ENCODE measurements at places on chromosomes 7 and 10.

GRCh38 chr10:128861018-128861901 lies 605.8 kb upstream of the MGMT start:
- DNase-seq: no peak

- no peak for DNase-seq
These were observed 27.0 kb downstream of the LMOD2 start for GRCh38 chr7:123682690-123683089.

- peak; percentile 29 for DNase-seq
These were observed 49.1 kb upstream of the CDC14C start for GRCh38 chr7:48875045-48875916.

DNA sequence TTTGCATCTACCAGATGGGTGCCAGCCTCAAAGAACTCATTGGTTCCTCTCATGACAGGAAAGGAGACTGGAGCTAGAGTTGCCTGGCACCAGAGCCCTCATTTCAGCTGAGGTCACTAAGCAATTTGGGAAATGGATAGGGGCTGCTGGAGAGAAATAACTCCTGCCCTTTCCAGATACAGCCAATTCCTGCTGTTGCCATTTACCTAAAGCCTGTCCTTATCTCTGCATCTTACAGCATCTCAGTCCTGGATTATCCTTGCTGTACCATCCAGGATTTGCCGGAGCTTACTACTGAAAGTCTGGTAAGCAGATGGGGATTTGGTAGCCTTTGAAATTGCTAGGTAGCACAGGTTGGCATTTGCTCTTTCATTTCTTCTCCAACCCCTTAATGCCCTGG lies 31.9 kb upstream of the SMKR1 start:
- no peak for DNase-seq

DNA sequence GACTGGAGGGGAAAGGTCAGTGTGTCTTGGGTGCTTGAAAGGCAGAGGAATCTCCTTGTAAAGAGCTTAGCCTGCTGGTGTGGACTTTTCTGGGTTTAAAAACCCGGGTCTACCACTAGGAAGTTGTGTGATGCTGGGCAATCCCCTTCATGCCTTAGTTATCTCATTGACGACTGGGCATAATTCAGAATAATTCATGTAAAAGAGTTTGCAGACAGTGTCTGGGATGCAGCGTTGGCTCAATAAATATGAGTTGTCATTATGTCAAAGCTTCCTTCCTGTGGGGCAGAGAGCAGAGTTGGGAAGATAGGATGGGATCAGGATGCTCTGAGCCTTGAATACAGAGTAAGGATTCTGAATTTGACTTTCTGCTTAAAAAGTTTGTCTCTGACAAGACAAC lies 196.4 kb downstream of the ADRA2A start:
- no peak for DNase-seq

GRCh38 chr7:20216406-20217036 lies 663 bp downstream of the MACC1 start:
- no peak for DNase-seq

- no peak for DNase-seq
These were observed 23.8 kb upstream of the AHR start for GRCh38 chr7:17274551-17275245.

DNA sequence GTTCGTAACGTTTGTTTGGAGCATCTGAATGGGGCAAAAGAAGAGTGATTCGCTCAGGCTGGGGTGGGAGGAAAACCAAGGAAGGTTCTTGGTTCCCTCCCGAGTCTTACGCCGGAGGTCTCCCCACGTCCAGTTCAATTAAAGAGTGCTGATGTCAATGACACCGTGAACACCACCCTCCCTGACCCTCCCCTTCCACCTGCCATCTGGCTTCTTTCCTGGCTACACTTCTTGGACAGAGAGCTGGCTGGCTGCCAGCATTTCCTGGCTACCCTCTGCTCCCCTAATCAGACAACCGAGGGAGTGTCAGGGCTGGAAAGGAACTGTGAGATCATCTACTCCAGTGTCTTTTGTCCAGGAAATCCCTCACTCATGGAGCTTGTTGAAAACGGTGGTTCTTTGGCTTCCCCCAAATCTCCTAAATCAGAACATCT lies 24.1 kb upstream of the FFAR4 start:
- DNase-seq: no peak

GRCh38 chr10:77877441-77878344 lies 48.9 kb downstream of the DLG5 start:
- no peak for DNase-seq

- DNase-seq: no peak
These were observed 10.5 kb upstream of the COMMD3 start for GRCh38 chr10:22305721-22306120.

GRCh38 chr7:116986611-116987565 lies 33.6 kb downstream of the ST7 start:
- no peak for DNase-seq

DNA sequence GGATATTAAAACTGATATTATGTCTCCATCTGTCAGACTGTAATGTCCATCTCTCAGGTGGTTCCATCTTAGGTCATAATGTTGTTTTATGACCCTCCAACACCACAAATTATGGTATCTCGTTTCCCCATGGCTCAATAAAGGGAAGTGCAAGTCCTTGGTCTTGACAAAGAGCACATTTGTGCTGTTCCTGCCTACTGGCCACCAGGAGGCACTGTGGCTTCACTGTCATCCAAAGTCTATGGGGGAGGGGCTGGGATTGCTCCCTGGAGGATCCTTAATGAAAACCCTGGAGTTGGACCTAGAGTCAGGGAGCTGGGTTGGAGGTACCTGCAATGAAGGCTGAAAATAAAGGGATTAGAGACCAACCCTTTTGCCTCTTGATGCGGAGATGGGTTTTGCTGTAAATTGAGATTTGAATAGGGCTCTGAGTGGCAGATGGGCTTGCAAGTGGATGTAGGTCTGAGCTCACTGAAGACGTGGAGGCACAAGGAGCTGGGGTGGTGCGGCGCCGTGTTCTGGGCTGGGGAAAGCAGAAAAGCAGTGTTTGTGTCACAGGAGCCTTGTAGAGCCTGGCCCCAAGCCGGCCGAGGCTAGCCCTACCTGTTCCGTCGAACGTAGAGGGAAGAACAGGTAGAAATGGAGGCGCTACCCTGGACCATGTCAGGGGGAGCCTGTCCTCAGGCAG lies 180.5 kb upstream of the PRSS58 start:
- DNase-seq: no peak

DNA sequence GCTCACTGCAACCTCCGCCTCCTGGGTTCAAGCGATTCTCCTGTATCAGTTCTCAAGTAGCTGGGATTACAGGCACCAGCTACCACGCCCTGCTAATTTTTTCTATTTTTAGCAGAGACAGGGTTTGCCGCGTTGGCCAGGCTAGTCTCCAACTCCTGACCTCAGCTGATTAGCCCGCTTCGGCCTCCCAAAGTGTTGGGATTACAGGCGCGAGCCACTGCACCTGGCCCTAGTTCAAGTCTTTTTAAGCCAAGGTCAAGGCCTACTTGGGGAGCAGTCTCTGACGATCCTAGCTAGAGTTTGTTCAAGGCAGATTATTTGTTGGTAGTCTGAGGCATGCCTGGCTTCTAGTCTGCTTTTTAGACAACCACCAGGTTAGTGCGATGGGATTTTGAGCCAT lies 709.5 kb upstream of the COBL start:
- no peak for DNase-seq

GRCh38 chr7:87075671-87076404 lies 16.4 kb upstream of the ELAPOR2 start:
- no peak for DNase-seq

DNA sequence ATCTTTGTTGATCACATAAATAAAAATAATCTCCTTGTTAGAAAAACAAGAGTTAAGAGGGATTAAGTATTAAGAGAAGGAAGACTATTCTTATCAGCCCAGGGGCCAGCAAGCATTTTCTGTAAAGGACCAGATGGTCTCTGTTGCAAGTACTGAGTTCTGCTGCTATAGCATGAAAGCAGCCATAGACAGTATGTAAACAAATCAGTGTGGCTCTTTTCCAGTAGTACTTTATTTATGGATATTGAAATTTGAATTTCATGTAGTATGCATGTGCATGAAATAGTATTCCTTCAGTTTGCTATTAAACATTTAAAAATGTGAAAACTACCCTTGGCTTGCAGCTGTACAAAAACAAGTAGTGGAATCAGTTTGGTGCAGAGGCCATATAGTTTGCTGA lies 81.7 kb downstream of the STK31 start:
- no peak for DNase-seq

GRCh38 chr7:152683297-152683696 lies 7.4 kb upstream of the XRCC2 start:
- DNase-seq: no peak

- no peak for DNase-seq
These were observed 8.1 kb downstream of the SGMS1 start for GRCh38 chr10:50615658-50616057.

- peak; percentile 86 for DNase-seq
These were observed 1.7 kb upstream of the CXCL12 start for GRCh38 chr10:44386546-44387052.

DNA sequence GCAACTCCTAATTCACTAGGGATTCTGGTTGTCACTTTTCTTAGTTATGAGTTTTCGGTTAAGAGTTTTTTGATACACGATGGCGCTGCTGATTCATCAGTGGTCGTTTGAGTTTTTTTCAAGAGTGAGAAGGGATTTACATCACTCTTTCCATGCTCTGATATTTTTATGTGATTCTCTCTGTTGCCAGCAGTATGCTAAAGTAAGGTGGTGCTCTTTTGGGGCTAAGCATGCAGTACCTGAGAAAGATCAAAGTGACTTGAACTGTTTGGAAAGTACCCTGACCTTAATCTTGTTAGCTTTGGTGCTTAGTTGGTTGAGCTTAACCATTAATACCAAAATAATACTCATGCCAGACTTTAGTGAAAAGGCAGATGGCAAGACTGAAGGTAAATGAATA lies 28.1 kb downstream of the STAMBPL1 start:
- no peak for DNase-seq

DNA sequence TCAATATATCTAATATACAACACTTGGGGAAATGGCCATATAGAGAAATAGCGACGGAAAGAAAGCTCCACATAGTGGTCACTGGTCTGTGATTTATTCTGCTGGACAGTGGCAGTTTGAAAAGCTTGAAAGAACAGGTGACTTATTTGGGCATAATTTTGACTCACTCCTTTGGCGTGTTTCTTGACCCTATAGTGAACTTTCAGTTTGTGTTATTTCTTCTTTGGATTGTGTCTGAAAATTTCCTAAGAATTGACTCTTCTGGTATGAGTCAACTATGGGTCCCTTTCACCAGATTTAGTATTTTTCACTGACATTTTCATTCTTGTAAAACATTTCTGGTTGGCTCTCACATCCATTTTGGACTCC lies 25.8 kb upstream of the IMMP2L start:
- DNase-seq: no peak

- DNase-seq: no peak
These were observed 347.5 kb downstream of the DNAJB6 start for GRCh38 chr7:157684157-157684908.

DNA sequence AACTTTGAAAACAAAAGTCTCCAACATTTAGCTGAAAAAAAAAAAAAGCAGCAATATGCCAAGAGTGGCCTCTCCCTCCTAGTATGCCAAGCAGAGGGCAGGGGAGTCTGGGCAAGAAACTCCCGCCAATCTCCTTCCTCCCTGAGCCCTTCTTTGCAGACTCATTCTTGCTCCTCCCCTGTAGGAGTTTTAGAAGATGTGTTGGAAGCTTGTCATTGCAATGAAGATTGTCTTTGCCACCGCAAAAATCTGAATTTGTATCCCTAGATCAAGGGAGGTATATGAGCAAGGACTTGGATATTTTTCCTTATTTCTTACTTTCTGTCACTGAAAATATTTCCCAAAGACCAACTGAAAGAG lies 2.6 kb upstream of the TNS3 start:
- no peak for DNase-seq

DNA sequence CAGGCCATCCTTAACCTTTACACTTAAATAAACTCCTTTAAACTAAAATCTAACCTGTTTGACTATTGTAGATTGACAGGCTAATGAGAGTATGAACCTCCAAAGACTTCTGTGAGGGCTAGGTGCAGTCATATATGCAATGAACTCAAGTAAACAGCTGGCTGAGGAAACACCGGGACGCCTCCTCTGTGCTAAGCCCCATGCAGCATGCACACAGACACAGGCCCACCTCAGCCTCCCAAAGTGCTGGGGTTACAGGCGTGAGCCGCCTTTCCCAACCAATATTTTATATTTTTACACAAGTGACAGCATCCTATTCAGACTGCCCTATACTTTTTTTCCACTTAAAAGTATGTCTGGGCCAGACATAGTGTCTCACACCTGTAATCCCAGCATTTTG lies 1.5 kb upstream of the FXYD4 start:
- no peak for DNase-seq

DNA sequence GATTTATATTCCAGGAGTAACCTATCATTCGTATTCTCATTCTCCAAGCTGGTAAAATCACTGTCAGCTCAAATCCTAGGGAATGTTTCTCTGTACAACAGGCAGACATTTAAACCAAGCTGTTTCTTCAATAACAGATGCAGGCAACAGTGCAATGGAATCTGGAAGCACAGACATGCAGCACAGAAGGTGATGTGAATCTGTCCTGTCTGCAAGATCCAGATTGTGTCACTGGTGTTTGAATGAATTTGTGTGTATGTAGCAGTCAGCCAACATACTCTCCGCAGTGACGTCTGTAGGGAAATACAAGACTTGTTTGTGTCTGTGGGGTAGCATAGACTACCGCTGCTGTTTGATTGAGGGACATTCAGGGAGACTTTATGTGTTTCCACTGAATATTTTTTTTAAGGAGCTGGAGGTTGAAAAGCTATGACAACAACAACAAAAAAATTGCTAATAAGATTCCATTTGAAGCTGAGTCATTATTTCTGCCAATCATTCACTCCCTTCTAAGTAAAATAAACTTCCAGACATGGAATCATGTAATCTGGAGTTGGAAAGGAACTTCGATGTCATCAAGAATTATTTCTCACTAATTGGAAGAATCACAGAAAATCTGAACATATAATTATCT lies 122.9 kb upstream of the MYO3A start:
- DNase-seq: no peak

DNA sequence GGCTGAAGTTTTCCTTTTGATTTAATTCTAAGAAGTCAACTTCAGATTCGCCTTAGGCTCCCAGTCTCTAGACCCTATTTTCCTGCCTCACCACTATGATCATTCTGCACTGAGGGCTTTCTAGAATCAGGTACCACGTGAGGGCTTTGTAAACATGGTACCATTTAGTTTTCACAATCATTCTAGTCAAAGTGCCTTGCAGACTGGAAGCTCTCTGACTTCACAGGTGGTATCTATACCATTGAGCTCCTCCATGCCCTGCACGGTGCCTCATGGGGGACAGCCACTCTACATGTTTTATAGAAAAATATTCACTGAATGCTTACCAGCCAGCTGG lies 106.5 kb downstream of the ABLIM1 start:
- no peak for DNase-seq

- DNase-seq: no peak
These were observed 20.8 kb upstream of the ELN start for GRCh38 chr7:74007242-74007567.

- no peak for DNase-seq
These were observed 12.0 kb upstream of the PRKCQ start for GRCh38 chr10:6592080-6592479.
